ENCODE measurements at places on chromosomes 4 and X.
A peak's percentile ranks its signal among the peaks of the same experiment; 100 is the strongest.

- no peak for DNase-seq
Observed at GRCh38 chr4:177127658-177128057, 182.0 kb upstream of the NEIL3 start.

DNA sequence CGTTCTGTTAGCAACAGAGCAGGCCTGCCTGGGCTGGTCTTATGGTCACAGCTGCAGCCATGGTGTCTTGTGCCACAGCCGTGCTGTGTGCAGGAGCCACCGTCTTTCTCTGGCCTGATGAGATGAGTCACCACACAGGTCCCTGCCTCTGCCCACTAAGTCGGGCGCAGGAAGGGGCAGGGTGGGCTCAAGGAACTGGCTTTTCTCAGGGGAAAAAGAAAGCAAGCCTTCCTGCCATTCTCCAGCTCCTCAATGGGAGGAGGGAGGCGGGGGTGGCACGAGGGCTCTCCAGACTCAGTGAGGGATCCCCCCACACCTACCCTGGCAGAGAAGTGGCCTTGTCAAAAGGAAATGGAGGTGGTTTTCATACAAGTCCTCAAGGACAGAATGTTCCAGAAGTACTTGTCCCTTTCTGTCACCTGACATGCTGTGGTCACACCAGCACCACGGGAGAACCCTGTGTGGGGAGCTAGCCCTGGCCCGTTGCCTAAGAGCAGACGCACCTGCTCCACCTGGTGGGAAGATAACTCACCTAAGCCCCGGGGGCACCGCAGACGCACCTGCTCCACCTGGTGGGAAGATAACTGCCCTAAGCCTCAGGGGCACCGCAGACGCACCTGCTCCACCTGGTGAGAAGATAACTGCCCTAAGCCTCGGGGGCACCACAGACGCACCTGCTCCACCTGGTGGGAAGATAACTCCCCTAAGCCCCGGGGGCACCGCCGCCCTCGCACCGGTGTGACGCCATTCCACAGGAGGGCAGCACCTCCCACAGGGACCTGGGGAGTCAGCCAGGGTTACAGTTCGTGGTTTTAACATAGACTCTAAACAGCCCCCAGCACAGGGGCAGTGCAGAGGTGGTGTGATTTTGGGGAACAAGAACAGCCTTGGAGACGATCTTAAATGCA is 18.5 kb downstream of the UVSSA start:
- DNase-seq, result no peak

DNA sequence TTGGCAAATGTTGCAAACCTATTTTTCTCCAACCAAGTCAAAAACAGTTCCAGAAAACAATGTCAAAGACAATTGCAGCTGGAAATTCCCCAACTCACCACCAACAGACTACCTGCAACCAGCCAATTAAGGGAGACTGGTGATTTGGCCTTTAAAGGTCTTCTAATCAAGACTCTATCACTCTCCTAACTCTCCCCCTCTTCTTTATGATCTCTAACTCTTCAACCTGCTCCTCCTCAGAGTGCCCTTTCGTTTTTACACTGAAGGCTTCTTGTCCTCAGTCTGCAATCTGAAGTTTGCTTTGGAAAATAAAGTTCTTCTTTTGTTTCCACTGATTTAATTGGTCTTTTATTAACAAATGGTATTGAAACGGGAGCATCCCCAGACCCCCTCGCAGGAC is 203.9 kb downstream of the TECRL start:
- DNase-seq, result no peak

DNA sequence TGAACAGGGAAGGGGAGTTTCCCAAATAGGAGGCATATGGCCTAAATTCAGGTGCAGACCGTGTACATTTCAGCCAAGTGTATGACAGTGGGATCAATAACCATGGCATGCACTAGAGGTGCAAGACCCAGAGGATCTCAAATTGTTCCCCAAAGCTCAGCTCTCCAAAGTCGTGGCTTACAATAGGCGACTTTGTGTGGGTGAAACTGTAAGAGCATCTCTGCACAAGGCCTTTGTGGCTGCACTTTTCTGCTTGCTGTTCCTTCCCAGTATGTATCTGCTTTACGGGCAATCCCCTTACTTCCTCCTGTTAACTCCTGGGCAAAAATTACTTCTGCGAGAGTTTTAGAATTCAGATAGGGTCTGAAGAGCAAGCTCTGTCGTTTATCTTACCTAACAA is 518.3 kb upstream of the ZFP42 start:
- DNase-seq, result no peak

DNA sequence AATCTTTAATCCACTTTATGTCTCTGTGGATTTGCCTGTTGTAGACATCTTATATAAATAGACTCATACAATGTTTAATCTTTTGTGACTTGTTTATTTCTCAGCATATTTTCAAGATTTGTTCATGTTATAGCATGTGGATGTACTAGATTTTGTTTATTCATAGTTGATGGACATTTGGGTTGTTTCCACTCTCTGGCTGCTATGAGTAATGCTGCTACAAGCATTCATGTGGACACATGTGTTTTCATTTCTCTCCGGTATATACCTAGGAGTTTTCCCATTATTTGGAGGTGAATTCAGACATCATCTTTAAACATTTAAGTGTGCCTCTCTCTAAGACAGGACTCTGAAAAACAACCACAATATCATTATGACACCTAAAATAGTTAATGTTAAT is 2.3 kb downstream of the IKBKG start:
- no peak for DNase-seq

- DNase-seq, result no peak
Observed at GRCh38 chr4:20629186-20630106, 70.8 kb upstream of the PACRGL start.

- DNase-seq, result no peak
Observed at GRCh38 chr4:89275587-89275986, 32.0 kb downstream of the GPRIN3 start.

- no peak for DNase-seq
Observed at GRCh38 chr4:100287534-100287933, 97.3 kb upstream of the DDIT4L start.

- no peak for DNase-seq
Observed at GRCh38 chrX:10156199-10157031, at the start of gene CLCN4. Gene CLCN4, plus strand, starts transcription at chrX:10156975. Its CDS starts 28,058 bp downstream, at chrX:10185033.

DNA sequence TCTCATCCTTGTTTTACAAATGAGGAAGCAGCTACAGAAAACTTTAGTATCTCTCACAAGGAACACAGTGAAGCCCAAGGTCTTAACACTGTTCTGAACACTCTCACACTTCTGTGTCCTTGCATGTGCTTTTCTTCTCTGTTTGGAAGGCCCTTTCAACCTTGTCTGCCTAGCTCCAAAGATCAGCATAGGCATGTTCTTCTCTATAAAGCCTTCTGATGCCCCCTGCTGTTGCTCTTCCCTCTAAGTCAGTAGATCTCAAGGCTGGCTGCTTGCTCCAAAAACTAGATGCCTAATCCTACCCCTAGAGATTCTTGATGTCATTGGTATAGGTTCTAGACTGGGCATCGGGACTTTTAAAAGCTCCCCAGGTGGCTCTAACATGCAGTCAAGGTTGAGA is 5.9 kb downstream of the APOO start:
- peak; percentile 37 for DNase-seq

DNA sequence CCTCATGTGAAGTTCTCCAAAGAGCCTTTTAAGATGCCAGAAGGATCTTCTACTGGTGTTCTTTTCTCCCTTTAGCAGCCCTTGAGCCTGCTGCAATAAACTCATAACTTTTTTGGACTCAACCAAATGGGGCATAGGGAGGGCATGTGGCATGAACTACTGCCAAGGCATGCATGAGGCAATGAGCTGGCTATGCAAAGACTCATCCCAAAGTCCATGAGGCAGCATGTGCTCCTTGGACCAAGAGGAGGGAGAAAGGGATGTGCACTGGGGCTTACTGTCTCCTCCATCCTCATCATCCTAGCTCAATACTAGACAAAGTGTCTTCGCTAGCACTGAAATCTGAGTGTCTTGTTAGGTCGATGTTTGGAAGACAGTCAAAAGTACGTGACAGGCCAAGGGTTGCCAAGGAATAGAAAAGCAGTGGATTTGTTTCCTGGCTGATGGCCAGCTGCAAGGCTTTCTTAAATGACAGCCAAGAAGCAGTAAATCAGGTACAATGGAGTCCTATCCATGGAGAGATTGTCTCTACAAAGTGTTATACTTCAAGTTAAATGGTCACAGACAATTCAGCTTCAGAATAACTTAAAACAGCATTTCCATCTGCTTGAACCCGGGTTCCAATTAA is 44.5 kb upstream of the ATXN3L start:
- DNase-seq, result no peak

DNA sequence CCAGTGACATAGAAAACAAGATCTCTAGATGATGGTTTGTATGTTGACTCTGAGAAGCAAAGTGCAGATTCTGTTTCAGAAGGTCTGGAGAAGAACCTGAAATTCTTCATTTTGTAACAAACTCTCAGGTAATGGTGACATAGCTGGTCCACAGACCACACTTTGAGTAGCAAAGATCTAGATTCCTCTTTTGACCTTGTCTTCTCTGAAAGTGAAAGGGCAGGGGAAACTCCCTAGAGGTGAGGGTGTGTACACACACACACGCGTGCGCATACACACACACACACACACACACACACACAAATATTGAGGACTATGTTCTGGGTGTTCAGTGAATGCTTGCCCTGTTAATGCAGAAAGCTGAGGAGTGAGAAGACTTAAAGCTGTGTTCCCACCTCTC is 110.1 kb downstream of the NHSL2 start:
- no peak for DNase-seq

DNA sequence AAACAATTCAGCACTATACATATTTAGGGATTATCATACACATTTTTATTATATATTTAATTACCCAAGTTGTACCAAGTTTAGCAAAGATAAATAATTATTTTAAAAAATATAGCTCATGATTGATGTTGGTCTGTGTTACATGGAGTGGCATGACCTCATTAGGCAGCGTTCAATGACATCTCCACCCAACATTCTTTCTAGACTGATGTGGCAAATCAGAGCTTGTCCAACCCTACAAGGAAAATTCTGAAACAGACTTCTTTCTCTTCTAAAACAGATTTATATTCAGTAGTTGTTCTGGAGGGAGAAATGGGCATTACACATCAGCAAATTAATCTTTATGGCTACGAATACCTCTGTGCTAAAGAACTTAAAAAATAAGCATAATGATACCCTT is 189.7 kb downstream of the PDGFC start:
- no peak for DNase-seq

- DNase-seq, result no peak
Observed at GRCh38 chr4:16764622-16765021, 133.8 kb downstream of the LDB2 start.

DNA sequence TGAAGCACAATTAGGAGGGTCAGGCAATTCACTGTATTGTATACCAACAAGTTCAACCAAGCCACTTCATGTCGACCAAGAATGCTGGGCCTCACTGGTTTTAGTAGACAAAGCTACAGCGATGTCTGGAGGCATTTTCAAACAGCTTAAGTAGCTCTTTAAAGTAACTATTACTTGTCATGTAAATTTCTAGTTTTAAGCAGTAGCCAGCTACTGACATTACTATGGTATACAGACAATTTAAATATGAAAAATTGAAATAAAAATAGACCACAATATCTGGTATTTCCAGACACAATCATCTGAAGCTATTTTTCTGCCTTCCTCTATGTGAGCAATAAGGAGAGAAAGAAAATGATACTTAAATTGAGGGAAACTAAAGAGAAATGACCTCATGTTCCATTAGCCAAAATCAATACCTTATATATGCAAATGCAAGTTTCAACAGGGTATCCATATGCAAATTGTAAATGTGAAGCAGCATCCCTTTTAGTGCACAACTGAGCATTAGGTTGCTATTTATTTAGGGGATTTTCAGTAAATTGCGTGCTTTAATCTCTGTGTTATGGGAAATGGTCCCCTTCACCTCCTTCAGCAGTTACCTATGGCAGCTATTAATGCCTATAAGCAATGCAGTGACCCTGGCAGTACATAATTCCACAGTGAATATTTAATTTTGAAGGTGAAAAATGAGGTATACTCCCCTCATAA is 119.5 kb downstream of the GPC3 start:
- no peak for DNase-seq

DNA sequence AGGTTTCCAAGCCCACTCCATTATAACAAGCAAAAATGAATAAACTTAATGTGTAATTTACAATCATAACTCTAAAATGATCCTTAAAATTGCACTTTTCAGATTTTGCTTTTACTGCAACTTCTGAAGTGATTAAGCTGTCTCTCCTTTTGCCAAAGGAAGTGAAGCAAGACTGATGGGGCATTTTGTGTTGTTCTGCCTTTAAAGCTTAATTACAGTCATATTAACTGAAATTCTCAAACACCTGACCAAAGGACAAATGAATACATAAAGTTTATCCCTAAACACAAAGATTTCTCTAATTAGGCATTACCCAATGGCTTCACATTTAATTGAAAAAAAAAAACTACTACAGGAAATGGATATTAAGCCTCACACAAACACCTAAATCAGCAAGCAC is 101.8 kb downstream of the ATP11C start:
- DNase-seq, result no peak

GRCh38 chrX:10085223-10085622 is 71.6 kb upstream of the CLCN4 start:
- DNase-seq, result no peak

GRCh38 chrX:13250826-13251580 is 68.8 kb downstream of the ATXN3L start:
- peak; percentile 95 for DNase-seq

- no peak for DNase-seq
Observed at GRCh38 chr4:158496030-158496741, 25.5 kb upstream of the RXFP1 start.

DNA sequence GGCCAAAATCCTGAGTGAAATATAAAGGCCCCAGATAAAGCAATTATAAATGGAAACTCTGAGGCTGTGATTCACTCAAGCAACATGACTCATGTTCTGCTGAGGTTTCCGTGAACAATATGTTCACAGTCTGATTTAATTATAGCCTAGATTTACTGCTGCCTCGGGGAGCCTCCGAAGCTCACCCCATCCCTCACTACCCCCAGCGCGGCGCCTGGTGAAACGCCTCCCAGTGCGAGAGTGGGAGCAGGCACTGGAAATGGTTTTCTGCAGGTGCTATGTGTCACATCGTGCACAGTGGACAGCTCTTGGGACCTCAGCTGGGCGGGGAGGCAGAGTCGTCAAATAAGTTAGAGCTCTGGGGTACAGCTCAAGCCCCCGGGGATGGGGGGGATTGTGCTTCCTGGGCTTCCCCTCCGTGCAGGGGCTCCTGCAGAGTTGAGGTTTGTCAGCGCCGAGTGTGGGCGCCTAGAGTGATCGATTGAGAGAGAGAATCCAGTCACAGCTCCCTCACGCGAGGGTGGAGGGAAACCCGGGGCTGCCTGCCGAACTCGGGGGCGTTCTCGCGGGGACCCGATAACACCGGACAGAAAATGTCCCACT is 110.6 kb downstream of the PHKA2 start:
- DNase-seq, result peak; percentile 24

GRCh38 chr4:6242271-6243029 is 27.2 kb upstream of the WFS1 start:
- DNase-seq, result no peak

Measured in fibroblast of skin of left biceps (primary cell).